EL (cell line): ENCODE measurements at places on chromosomes 12 and 14.

- peak; percentile 59 for DNase-seq
Measured at GRCh38 chr12:62919838-62920237, 15.1 kb downstream of the PPM1H start.

DNA sequence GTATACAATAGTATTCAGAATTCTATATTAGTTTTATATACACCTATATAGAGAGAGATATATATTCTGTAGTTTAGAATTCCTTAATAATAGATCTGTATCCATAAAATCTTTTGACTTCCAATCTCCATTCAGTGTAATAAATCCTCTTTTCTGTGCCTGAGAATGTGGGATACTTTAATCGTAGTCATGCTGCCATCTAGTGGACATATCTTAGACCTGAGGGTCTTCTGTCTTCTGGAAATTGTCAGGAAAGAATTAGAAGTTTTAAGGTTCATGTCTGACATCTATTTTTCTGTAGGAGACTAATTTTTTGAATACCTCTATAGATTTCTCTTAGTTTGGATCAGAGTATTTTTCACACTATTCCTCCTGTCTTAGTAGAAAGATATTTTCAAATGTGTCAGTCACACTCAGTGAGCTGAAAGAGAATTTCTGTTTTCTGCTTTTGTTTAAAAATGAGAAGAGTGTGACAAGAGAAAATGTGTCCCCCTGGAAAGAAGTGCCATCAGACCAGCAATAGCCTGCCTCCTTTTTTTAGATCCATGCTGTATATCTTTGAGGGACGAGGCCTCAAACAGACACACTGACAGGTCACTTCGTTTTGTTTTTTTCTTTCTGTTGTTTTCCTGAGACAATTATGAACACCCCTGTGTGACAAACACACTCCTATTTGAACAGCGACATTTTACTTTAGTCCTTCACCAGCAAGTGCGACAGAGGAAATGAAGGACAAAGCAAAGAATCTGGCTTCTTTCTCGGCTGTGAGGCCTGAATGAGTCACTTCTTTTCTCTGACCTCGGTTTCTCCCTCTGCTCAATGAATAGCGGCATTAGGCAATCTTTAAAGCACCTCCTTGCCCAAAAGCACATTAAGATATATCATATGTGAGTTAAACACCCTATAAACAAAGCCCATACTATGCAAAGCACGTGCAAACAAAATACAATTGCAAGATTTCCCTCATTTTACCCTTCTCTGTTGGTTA, 96.3 kb downstream of the GALC start:
- DNase-seq = peak; percentile 42

GRCh38 chr12:26809611-26810285, 23.2 kb downstream of the ITPR2 start:
- DNase-seq = no peak

DNA sequence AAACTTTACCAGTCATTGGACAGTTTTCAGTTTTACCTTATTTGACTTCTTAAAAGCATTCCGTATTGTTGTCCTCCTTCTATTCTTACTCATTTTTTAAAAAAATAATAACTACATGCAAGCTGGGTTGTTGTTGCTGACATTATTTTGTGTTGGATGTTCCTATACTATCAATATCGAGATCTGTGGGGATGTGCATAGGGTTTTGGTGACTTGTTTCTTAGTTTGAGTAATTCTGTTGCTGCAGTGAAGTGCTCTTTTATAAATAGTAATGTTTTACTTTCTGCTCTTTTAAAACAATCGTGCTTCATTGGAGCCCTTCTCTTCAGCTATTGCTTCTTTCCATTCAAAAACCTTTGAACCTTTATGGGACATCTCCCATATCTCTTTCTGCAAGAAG, 79.4 kb downstream of the METTL25 start:
- DNase-seq = no peak

- DNase-seq = no peak
Measured at GRCh38 chr14:60840313-60840712, 105.8 kb downstream of the MNAT1 start.

DNA sequence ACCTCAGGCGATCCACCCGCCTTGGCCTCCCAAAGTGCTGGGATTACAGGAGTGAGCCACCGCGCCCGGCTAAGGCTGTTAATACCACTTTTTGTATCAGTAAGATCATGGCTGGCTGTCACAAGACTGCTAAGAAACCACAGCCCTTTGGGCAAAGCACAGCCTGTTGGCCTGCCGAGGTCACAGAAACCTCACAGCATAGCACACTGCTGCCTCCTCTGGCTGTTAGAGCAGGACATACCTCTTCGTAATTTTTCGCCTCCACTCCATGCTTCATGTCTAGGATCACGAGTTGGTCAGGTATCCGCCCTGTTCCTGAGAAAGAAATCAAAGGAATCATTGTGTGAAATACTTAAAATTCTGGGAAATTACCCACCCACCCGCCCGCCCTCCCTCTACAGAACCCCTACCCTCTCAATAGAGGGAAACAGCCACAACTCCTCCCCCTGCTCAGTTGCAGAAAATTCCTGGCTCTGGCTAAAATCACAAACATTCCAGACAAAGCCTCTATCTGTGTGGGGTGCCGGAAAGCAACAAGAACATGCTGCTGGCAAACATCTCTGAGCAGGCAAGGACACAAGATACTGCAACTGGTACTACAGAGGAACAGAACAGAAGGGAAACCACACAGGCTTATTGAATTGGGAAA, 20.7 kb upstream of the NEK9 start:
- peak; percentile 16 for DNase-seq

GRCh38 chr14:60250257-60251035, 1.4 kb downstream of the PPM1A start:
- DNase-seq = peak; percentile 18

- no peak for DNase-seq
Measured at GRCh38 chr12:63023926-63024325, 89.0 kb upstream of the PPM1H start.

GRCh38 chr14:96470331-96470730, 31.9 kb upstream of the PAPOLA start:
- DNase-seq = no peak
